A549 treated with Hydrocortisone at 1 μM for 4 hours (cell line): ENCODE measurements at places on chromosomes 13 and 19. TPM values are rescaled to one million over a fixed set of nuclear protein-coding genes. Genes with fewer than 3 reads are reported as not detected.

Gene ZNF823
- total RNA-seq = 1.6 to 3.4 TPM (median 2.5 TPM) in 5 replicates

Gene ABCC4
- total RNA-seq = 20.0 to 35.0 TPM (median 26.1 TPM) in 5 replicates

Gene PSPN
- total RNA-seq = 0.46 to 1.0 TPM (median 0.77 TPM) in 5 replicates

Gene IGFL2
- total RNA-seq = 0.30 to 1.5 TPM (median 0.38 TPM) in 5 replicates

Gene PSG2
- total RNA-seq = 0.05 TPM in 1 of 5 replicates, not detected in the others

Gene KRTDAP
- total RNA-seq = not detected in 5 replicates

Gene FPR1
- 0.05 to 0.15 TPM (median 0.08 TPM) in 5 replicates for total RNA-seq

Gene THSD8
- 10.3 to 16.4 TPM (median 14.6 TPM) in 4 of 5 replicates, not detected in the other for total RNA-seq

Gene ZNF728
- total RNA-seq = not detected in 5 replicates

Gene CACNG6
- 8.8 to 12.8 TPM (median 11.3 TPM) in 5 replicates for total RNA-seq

Gene PCDH9
- total RNA-seq = 5.6 to 7.7 TPM (median 6.5 TPM) in 5 replicates

Gene PGLYRP1
- total RNA-seq = not detected in 5 replicates

Gene SOHLH2
- not detected in 5 replicates for total RNA-seq

Gene DIAPH3
- total RNA-seq = 6.1 to 10.8 TPM (median 7.8 TPM) in 5 replicates

Gene SELENOV
- total RNA-seq = not detected in 5 replicates

Gene EVI5L
- total RNA-seq = 1.3 to 2.1 TPM (median 1.8 TPM) in 5 replicates

Gene CCDC169
- 0.16 to 0.67 TPM (median 0.22 TPM) in 5 replicates for total RNA-seq

Gene TUBA3C
- total RNA-seq = not detected in 5 replicates

Gene ZNF667
- not detected in 5 replicates for total RNA-seq

Gene MISP
- total RNA-seq = 73.4 to 86.5 TPM (median 79.6 TPM) in 5 replicates

Gene MBD3L2
- not detected in 5 replicates for total RNA-seq

Gene ZNF865
- total RNA-seq = 7.2 to 12.0 TPM (median 10.9 TPM) in 5 replicates

Gene KLHL26
- 3.7 to 5.5 TPM (median 3.9 TPM) in 5 replicates for total RNA-seq

Gene RFPL4A
- 0.38 to 1.1 TPM (median 0.84 TPM) in 5 replicates for total RNA-seq

Gene IL12RB1
- not detected in 5 replicates for total RNA-seq

Gene PALM
- total RNA-seq = 12.0 to 17.9 TPM (median 14.3 TPM) in 5 replicates

Gene ZNF677
- total RNA-seq = not detected in 5 replicates

Gene OR7A17
- total RNA-seq = not detected in 5 replicates

Gene CALR3
- 0.15 TPM in 1 of 5 replicates, not detected in the others for total RNA-seq

Gene KCNN1
- total RNA-seq = 0.41 to 1.2 TPM (median 0.66 TPM) in 5 replicates

Gene ZNF799
- 1.3 to 2.0 TPM (median 1.4 TPM) in 5 replicates for total RNA-seq

Gene SEMA6B
- 5.1 to 5.9 TPM (median 5.8 TPM) in 5 replicates for total RNA-seq

Gene SGCG
- total RNA-seq = not detected in 5 replicates

Gene FBN3
- total RNA-seq = 0.01 to 0.17 TPM in 2 of 5 replicates, not detected in the others

Gene FGF22
- total RNA-seq = 0.37 to 0.75 TPM (median 0.55 TPM) in 5 replicates

Gene VSTM2B
- not detected in 5 replicates for total RNA-seq

Gene ZNF274
- total RNA-seq = 14.3 to 16.5 TPM (median 14.7 TPM) in 5 replicates

Gene NRTN
- 0.55 to 1.4 TPM (median 1.2 TPM) in 5 replicates for total RNA-seq

Gene SKA3
- total RNA-seq = 12.7 to 14.9 TPM (median 14.0 TPM) in 5 replicates

Gene PSG5
- 0.40 to 0.95 TPM (median 0.58 TPM) in 5 replicates for total RNA-seq

Gene KLC3
- 0.69 to 1.4 TPM (median 0.89 TPM) in 5 replicates for total RNA-seq

Gene ZNF442
- not detected in 5 replicates for total RNA-seq

Gene GIPC3
- 0.17 to 0.32 TPM (median 0.25 TPM) in 5 replicates for total RNA-seq

Gene OR7C1
- not detected in 5 replicates for total RNA-seq

Gene ZNF726
- total RNA-seq = 0.39 to 0.61 TPM (median 0.59 TPM) in 5 replicates

Gene EXOC3L2
- total RNA-seq = 1.5 to 2.5 TPM (median 2.0 TPM) in 5 replicates

Gene PTPRH
- 3.1 to 5.8 TPM (median 4.0 TPM) in 5 replicates for total RNA-seq

Gene APLP1
- total RNA-seq = 68.9 to 98.3 TPM (median 90.2 TPM) in 5 replicates

Gene LYPD5
- 0.11 to 0.39 TPM (median 0.18 TPM) in 5 replicates for total RNA-seq

Gene RAB8A
- total RNA-seq = 48.6 to 105 TPM (median 50.6 TPM) in 5 replicates

Gene PLK5
- not detected in 5 replicates for total RNA-seq

Gene NLRP5
- 0.03 to 0.07 TPM (median 0.05 TPM) in 4 of 5 replicates, not detected in the other for total RNA-seq

Gene APC2
- 0.78 to 2.5 TPM (median 1.7 TPM) in 5 replicates for total RNA-seq

Gene LRRC63
- total RNA-seq = 0.08 TPM in 1 of 5 replicates, not detected in the others

Gene GATAD2A
- 39.9 to 44.6 TPM (median 42.7 TPM) in 5 replicates for total RNA-seq

Gene ONECUT3
- not detected in 5 replicates for total RNA-seq

Gene SHISA7
- total RNA-seq = not detected in 5 replicates

Gene SMIM17
- 0.10 TPM in 1 of 5 replicates, not detected in the others for total RNA-seq

Gene ATP8A2
- 0.02 TPM in 2 of 5 replicates, not detected in the others for total RNA-seq
